Colonic mucosa (tissue), 4 donors: ENCODE measurements at places on chromosomes 5 and 9.
A peak's percentile ranks its signal among the peaks of the same experiment; 100 is the strongest.

DNA sequence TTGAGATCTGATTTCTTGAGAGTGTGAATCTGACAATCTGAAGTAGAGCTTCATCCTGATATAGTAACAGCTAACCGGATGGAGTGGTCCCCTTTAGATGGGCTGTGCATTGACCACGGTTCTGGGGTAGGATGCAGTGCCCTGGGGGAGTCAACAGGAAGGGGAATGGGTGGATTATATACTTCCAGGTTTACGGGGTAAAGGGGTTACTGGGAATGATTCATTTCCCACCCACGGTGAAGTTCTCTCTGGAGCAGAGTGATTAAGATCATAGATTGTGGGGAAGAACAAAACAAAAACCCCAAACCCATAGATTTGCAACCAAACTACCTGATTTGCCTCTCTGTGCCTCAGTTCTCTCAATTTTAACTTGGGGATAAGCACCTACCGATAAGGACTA is 1.5 kb upstream of the B4GALT7 start:
- DNase-seq = no peak

- DNase-seq = peak; percentile 75
These were observed 1.3 kb upstream of the NRARP start for GRCh38 chr9:137303151-137303892.

DNA sequence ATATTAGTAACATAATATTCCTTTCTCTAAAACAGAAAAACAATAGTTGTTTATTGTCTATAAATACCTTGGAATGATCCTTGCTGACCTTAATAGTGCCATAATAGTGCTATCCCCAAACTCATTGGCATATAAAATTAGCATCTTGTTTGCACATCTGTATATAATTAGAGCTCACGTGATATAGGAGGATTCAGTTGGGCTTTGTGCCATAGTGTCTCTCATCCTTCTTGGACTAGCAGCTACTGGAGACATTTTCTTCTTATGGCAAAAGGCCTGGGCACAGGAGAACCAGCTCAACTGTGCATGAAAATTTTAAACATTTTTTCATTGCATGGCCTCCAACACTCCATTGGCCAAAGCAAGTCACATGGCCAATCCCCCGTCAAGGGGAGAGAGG is 342.5 kb downstream of the SPATA31D1 start:
- no peak for DNase-seq

DNA sequence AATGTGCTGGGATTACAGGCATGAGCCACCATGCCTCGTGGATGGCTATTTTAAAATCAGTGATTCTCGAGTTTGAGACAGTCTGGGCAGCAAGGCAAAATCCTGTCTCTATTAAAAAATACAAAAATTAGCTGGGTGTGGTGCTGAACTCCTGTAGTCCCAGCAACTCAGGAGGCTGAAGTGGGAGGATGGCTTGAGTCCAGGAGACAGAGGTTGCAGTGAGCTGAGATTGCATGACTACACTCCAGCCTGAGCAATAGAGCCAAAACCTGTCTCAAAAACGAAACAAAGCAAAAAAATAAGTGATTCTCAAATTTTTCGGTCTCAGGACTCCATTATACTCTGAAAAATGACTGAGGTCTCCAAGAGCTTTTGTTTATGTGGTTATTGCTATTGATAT is 47.9 kb upstream of the HSPA9 start:
- no peak for DNase-seq

- no peak for DNase-seq
These were observed 46.5 kb upstream of the SETD9 start for GRCh38 chr5:56862909-56863308.
